ENCODE measurements at places on chromosomes 1 and 21.

GRCh38 chr1:108199201-108199691, 897 bp downstream of the SLC25A24 start:
- no peak for DNase-seq

DNA sequence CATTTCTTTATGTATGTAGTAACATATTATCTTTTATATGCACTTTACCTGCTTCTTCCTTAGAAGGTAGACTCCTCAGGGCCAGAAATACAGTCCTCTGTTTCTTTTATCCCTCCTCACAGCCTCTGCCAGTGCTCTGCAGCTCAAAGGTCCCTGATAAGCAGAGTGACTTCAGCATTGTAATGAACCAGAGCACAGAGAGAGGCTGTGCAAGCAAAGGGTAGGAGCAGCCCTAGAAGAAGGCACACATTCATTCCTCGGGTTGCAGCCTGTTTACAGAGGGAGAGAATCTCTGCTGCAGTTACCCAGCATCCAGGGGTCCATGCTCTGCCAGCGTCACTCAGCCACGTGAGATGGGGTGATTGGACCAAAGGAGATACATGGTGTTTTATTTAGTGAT, 101.1 kb downstream of the RHOU start:
- DNase-seq, result no peak

- DNase-seq, result no peak
These were observed 9.1 kb downstream of the SYTL1 start for GRCh38 chr1:27350663-27351540.

DNA sequence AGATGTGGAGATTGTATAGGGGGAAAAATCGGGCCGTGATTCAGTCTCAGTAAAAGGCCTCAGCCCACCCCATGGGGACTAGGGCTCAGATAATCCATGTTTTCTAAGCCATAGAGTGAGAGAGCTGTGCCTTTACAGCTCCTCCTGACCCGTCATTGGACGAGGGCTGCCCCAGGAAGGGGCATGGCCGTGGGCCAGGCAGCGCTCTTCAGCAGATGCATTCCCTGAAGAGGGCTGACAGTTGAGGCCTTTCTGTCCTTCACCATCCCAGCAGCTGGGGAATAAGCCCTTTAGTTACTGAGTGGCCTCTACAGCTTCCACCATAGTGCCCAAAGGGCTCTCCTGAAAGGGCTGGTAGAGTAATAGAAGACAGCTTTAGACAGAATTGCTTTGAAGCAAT, 57.2 kb downstream of the ST3GAL3 start:
- DNase-seq, result no peak

DNA sequence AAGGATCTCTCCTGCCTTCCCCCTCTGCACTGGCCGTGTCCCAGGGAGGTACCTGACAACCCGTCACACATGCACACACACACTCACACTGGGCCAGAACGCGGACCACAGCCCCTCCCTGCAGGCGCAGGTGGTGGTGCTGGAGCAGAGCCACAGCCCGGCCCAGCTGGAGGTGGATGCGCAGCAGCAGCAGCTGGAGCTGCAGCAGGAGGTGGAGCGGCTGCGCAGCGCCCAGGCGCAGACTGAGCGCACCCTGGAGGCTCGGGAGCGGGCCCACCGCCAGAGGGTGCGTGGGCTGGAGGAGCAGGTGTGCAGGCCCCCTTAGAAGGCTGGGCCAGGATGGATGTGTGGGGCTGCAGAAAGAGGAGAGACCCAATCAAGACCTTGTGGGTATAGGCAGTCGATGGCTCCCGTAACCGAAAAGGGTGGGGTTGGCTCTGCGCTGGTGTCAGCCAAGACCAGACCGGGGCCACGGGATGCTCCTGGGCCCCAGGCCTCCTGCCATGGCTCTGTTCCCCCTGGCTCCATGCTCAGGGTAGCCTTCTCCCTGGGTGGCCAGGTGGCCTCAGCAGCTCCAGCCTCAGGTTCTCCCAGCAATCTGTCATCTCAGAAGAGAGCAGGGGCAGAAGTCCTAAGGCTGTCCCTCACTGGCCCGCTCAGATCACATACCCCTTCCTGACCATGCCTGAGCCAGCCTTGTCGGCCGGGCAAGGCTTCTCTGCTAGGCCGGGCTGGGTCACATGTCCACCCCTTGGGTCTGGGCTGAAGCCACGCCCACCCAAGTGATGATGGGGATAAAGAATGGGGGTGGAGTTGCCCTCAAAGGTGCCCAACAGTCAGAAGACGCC, 8.9 kb downstream of the MFAP2 start:
- no peak for DNase-seq

DNA sequence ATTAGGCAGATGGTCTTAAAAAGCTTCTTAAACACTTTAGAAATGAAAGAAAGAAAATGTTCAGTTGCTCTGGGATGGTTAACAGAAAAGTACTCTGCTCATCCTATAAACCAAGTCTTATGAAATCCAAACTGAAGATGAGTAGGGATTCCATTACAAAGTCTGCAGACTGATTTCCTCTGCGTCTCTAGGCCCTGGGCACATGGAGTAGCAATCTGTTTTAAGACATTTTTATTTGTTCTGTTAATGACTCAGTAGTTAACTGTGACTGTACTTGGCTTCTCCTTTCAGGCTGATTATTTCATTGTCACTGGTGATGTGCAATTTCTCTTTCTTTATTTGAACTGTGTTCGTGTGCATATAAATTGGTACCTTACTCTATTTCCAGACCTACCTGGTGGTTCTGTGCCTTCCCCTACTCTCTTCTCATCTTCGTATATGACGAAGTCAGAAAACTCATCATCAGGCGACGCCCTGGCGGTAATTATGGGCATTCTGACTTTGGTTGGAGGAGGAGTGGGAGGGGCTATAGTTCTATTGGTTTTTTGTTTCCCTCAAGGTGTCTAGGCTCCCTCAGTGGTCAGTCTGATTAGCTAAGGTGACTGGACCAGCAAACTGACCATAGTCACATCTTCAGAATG, 30.6 kb downstream of the ATP1A1 start:
- DNase-seq, result no peak

GRCh38 chr1:80054129-80054528, 1047.6 kb upstream of the ADGRL4 start:
- no peak for DNase-seq

DNA sequence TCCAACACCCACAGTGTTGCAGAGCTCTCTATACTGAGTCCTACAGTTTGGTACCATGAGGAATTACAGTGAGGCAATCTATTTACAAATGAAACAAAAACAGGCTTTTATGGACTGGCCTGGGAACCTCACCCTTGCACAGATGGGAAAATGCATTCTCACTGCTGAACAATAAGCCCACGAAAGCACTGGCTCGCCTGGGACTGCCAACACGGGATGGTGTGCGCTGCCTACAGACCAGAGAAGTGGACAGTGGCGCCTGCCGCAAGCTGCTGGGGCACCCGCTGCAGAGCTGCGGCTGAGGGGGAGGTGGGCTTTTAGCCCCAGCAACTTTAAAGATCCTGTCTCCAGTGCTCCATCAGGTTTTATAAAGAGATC, 28.5 kb upstream of the ABCG1 start:
- DNase-seq, result no peak

GRCh38 chr1:29936031-29936544, 699.8 kb downstream of the PTPRU start:
- DNase-seq, result no peak

GRCh38 chr1:174003867-174004266, 18.3 kb downstream of the RC3H1 start:
- DNase-seq, result no peak

GRCh38 chr21:45470773-45471524, 66.0 kb downstream of the COL18A1 start:
- peak; percentile 63 for DNase-seq

DNA sequence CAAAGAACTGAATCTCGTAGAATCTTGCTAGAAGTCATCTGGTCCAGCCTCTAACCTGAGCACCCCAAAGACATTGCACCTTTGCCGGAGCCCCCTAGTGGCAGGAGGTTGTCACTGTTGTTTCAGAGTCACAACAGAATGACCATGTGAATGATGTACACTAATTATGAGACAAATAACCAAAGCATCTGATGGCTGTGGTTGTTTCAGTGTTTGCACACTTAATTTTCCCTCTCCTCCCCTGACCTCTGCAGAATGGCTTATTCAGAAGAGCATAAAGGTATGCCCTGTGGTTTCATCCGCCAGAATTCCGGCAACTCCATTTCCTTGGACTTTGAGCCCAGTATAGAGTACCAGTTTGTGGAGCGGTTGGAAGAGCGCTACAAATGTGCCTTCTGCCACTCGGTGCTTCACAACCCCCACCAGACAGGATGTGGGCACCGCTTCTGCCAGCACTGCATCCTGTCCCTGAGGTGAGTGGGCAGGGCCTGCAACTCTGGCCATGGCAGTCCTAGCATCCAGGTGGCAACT, 26.4 kb downstream of the TRAF5 start:
- DNase-seq, result peak; percentile 62

DNA sequence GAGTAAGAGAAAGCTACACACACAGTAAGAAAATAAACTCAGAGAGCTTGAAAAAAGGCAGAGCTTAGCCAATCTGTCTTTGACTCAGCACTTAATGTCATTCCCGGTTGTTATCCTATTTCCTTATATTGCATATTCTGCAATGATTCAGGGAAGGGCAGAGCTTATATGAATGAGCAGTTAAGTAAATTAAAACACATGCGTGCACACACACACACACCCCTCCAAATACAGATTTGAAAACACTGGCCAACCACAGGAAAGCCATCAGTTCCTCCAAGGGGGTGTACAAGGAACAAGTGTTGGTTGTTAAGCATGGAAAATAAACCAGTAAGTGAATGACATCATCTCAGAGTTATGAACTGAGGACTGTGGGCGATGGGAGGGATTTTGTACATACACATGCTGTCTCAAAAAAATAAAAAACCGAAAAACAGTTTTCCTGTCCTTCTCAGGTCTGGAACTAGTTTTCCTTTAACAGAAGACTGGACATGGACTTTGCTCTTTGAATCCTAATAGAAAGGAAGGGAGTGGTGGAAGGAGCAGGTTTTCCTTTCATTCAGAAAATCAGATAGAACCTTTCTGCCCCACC, 1.0 kb downstream of the IQGAP3 start:
- DNase-seq, result no peak

GRCh38 chr1:203641503-203641890, 14.9 kb downstream of the ATP2B4 start:
- DNase-seq, result no peak

GRCh38 chr1:89666640-89667039, 33.7 kb downstream of the LRRC8C start:
- DNase-seq, result no peak

GRCh38 chr1:119353836-119354235, 14.7 kb upstream of the HAO2 start:
- no peak for DNase-seq

GRCh38 chr1:62295921-62296491, 23.2 kb downstream of the KANK4 start:
- no peak for DNase-seq

GRCh38 chr21:42650441-42651421, 2.7 kb upstream of the PDE9A start:
- DNase-seq, result no peak

DNA sequence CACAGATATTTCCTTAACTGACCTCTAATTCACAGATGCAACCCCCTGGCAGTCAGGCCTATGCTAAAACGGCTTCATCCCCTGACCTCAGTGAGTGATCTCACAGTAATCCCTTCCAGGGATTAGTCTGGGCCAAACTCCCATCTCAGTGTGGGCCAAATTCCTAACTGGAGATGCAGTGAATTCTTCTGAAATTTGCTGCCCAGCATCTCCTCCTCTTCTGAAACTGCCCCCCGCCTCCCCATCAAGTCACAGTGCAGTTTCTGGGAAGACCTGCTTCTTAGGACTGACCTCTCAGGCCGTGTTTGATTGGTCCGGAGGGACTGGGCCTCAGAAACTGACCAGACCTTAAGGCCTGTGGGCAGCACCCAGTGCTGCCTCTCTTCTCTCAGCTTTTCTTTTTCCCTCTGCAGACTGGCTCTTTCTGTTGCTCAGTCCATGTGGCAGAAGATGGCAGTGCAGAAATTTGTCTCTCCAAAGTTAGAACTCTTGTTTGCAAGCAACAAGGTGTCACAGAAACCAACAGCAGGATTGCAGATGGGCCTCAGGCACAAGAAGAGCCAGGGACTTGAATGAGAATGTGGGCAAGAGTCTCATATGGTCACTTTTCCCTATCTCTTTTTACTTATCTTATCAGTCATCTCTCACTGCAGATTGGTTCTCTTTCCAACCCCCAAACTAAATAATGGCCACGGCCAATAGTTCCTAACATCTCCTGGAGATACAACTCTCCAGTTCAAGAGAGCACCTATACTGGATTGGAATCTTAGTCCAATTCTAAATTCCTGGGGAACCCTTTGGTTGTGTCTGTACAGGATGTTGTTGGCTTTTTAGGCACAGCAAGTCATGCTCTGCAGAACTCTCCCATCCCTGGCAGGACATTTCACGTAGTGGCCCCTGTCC, 95.5 kb upstream of the RALGPS2 start:
- no peak for DNase-seq

- DNase-seq, result no peak
These were observed 29.9 kb downstream of the DHCR24 start for GRCh38 chr1:54857141-54857540.

DNA sequence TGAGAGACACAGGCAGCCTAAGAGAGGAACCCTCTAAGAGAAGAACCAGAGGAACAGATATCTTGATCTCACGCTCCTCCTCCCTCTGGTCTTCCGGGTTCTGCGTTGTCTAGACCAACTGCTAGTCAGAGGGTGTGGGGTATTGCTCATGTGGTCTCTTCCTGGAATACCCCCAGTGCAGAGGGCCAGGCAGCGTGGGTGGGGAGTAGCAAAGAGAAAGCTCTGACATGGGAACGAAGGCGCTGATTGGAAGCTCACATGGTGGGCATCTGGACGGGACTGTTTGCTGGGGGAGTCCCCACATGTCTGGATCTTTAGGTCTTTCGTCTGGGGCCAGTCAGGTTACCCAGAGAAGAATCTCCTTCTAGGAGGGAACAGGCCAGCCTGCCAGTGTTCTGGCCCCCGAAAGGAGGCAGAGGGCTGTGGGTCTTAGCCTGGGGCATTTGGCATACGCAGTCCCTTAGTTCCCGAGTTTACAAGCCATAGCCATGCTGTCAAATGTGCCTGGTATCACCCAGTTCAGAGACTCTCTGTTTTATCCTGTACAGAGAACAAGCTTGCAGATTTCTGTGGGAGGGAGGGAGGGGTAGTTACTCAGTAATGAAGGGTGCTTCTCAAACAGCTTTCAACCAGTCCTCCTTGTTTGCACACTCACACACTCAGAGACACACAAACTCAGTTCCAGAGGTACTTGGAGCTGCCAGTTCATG, 18.3 kb upstream of the IL6R start:
- peak; percentile 83 for DNase-seq
